IMR-90 (cell line): ENCODE measurements at places on chromosomes 7 and 10.

DNA sequence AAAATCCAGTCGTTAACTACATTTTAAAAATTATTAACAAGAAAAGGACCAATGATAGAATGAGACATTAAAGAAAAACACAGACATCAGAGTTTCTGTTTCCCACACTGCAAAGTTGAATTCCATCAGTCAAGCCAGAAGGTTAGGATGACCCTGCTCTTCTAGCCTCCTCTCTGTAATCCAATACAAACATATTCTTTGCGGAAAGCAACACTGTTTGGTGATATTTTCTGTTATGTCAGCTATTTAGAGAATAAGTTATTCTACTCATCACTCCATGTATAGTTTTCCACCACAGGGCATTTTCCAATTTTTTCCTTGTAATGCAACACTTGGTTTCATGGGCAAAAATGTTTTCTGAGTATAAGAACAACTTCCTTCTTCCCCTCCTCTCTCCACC lies 152.3 kb downstream of the EVX1 start:
- DNase-seq: no peak

GRCh38 chr7:117839507-117839906 lies 33.7 kb downstream of the CTTNBP2 start:
- no peak for DNase-seq

DNA sequence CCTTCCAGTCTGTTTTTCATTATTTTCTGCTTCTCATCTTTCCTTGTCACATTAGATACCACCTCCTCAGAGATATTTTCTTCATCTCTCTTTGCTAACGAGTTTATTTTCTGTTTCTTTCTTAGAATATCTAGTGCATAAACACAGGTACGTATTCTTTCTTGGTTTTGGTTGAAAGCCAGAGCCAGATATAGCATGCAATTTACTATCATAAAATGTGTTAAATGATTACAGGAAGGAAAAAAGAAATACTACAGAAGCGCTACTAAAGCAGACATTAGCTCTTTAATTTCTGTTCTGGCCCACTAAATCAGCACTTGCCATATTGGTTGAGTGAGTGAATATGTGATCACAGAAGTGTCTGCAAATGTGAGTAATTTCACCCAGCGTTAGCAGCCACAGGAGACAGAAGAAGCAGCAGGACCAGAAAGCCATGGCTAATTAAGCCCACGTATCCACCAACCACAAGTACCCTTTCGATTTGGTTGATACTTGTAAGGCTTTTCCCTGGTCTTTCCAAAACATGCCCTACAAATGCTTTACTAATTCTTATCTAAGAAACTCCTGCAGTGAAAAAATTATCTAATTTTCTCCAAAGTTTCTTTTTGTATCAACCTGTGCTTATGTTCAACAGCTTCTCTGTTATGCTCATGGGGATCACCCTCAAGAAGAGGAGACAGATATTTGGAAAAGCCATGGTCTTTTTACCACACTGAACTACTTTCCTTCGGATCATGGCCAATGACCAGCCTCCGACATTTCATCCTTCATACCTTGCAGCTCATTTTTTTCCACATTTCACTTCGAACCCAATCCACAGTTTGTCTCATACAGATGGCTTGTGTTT lies 23.1 kb upstream of the MACC1 start:
- DNase-seq: no peak

DNA sequence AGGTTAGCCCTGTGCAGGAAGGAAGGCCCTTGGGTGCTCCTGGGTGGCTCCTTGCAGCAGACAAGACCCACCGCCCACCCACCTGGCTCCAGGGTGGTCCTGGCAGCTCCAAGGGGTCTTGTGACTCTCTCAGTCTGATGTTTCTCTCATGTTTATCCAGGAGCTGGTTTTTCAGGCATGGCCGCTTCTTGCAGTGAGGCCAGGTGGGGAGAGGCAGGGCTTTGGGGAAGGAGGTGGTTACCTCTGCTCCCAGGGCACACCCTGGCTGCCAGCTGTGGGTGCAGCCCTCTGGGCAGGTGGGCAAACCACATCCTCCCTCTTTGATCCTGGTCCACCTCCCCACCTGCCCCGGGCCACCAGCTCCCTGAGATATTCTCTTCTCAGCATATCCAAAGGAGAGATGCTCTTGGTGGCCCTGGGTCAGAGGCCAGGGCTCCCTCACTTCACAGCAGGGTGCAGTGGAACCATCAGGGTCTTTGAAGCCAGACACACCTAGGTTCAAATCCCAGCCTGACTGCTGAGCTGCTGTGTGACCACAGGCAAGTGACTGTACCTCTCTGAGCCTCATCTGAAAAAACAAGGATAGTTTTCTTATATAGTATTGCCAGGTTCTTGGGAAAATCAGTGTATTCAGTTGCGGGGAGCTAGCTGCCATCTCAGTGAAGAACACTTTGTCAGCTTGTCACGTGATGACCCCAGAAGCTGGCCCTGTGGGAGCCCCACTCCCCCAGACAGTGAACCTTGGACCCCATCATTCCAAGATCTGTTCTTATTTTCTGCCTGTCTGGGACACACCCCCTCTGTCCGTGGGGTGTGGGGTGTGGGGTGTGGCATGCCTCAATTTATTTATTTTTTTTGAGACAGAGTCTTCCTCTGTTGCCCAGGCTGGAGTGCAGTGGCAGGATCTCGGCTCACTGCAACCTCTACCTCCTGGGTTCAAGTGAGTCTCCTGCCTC lies 11.5 kb downstream of the GTF2IRD1 start:
- DNase-seq: no peak

DNA sequence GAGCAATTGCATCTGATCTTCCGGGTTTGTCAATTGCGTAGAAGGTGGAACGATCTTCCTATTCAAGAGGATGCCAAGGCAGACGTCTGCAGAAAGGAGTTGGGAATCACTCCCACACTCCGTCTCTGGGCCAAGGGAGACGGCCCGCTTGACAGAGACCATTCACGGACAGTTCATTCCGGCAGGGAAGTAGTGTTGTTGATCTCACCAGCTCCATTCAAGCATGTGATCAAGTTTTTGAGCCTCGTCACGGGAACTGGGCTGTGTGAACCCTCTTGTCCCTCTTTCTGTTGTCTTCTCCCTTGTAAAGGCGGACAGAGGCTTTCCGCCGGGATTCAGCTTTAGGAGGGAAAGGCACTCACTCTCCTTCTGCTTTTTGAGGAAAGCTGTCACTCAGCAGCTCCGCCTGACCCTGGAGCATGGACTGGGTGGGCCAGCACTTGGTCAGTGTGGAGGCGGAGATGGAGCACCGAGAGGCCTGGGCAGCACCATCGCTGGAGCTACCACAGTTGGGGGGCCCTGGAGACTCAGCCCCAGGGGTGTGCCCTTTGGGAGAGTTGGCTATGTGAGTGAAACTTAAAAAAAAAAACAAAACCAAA lies 44.9 kb downstream of the SPDYE5 start:
- DNase-seq: no peak

DNA sequence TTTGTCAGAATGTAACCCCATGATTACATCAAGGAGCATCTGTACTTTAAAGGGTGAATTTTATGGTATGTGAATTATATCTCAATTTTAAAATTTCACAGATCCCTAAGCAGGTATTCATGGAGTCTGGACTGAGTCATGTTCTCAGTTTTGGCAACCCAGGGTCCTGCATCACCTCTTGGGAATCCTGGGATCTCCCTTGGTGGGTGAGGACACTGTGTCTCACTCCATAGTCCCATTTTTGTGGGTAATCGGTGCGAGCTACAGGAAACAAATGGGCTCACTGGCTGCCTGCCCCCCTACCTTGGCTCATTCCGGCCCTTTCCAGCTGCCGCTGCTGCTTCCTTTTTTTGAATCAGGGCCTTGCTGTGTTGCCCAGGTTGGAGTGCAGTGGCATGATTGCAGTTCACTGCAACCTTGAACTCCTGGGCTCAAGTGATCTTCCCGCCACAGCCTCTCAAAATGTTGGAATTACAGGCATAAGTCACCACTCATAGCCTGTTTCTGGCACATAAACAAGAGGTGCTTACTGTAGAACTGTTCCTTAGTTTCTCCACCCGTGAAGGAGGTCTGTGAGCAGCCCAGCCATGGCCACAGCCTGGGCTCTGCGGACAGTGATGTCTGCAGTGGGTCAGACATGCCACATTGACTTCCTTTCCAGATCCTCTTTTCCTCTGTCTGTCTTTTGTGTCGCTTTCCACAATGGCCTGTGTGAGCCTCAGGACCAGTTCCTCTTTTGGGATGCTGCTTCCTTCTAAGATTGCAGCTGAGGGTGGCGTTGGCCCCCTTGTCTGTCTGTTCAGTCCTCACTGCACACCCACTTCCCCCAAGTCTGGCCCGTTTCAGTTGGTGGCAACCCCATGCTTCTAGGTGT lies 14.5 kb downstream of the PALD1 start:
- peak; percentile 30 for DNase-seq

GRCh38 chr7:24917510-24918239 lies 62.3 kb downstream of the OSBPL3 start:
- DNase-seq: peak; percentile 90

- DNase-seq: no peak
Observed at GRCh38 chr7:138868711-138869110, 70.7 kb upstream of the ATP6V0A4 start.

- peak; percentile 19 for DNase-seq
Observed at GRCh38 chr10:74419958-74420375, 268.9 kb downstream of the ADK start.

- no peak for DNase-seq
Observed at GRCh38 chr10:63866747-63867140, 345.5 kb downstream of the REEP3 start.

- peak; percentile 25 for DNase-seq
Observed at GRCh38 chr7:45888185-45888992, at the start of gene IGFBP1. TSS of gene IGFBP1 (plus strand) at chr7:45888488. CDS start at chr7:45888653, 165 bp downstream.

DNA sequence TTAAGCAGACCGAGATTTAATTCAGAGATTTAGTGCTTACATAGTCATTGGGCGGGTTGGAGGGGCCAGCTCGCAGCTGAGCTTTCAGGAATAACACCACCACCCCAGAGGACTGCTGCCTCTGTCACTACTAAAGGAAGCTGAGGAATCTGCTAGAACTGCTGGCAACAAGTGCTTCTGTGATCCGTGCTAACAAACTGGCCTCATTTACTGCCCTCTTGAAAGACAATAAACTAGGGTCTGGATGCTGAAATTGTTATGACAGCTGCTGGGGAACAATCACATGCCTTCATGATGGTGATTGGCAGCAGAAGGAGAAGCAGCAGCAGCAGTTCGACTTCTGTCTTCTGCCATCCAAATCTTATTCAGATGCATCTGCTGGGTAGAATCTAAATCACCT lies 285.5 kb upstream of the TAC1 start:
- DNase-seq: no peak

- DNase-seq: peak; percentile 88
Observed at GRCh38 chr7:23020742-23021401, 6.9 kb upstream of the HYCC1 start.

GRCh38 chr10:122508021-122508420 lies 46.7 kb downstream of the HTRA1 start:
- DNase-seq: no peak

DNA sequence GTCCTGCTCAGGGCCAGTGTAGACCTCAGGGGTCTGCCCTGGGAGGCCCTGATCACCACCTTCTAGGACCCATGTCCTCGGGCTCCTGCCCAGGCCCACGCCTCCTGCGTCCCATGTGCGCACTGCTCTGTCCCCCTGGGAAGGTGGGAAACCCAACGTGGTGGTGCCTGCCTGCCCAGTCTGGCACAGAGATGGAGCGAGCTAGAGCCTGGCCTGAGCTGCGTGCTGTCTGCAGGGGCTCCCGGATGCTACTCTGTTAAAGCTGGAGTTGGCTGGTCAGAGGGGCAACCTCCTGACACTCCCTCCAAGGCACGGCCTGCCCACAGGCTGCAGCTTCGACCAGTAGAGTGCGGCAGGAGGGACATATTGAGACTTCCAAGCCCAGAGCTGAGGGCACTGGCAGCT lies 171.7 kb downstream of the DNAJB6 start:
- DNase-seq: no peak

GRCh38 chr7:8753355-8753754 lies 319.9 kb downstream of the NXPH1 start:
- DNase-seq: no peak

GRCh38 chr10:88865281-88865876 lies 13.7 kb upstream of the ANKRD22 start:
- DNase-seq: no peak

- no peak for DNase-seq
Observed at GRCh38 chr10:107728807-107729206, 564.3 kb upstream of the SORCS1 start.

GRCh38 chr7:128425850-128426249 lies 16.1 kb upstream of the IMPDH1 start:
- DNase-seq: peak; percentile 52

DNA sequence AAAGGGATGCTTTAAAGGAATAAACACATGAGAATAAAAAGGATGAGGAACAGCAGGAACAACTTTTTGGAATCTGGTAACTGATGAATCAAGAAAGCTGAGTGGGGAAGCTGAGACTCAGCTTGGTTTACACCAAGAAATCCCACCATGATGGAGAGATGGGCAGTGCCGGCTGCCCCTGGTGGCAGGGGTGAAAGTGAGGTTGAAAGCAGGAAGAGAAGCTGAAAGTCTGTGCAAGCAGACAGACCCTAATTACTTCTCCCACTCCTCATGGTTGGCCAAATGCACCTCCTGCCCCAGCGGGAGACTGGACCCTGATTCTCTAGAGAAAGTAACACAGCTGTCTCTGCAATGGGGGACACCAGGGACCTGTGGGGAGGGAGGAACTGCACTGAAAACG lies 57.6 kb upstream of the NANOS1 start:
- DNase-seq: no peak

GRCh38 chr10:123392182-123392963 lies 238.2 kb downstream of the BUB3 start:
- DNase-seq: no peak

DNA sequence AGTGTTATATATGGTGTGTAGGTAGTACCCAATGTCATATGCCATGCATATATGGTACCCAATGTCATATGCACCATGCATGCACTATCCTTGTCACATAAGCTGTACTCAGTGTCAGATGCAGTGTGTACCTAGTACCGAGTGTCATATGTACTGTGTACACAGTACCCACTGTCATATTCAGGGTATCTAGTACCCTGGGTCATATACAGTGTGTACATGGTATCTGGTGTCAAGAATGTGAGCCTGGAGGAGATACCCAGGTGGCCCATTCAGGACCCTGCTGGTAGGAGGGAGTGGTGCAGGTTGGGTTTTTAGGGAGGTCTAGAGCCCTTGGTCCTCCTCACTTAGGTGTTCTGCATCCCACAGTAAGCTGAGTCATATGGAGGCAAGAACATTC lies 1.8 kb downstream of the ZMYND11 start:
- peak; percentile 7 for DNase-seq

GRCh38 chr7:40582539-40582938 lies 447.7 kb downstream of the SUGCT start:
- DNase-seq: no peak

DNA sequence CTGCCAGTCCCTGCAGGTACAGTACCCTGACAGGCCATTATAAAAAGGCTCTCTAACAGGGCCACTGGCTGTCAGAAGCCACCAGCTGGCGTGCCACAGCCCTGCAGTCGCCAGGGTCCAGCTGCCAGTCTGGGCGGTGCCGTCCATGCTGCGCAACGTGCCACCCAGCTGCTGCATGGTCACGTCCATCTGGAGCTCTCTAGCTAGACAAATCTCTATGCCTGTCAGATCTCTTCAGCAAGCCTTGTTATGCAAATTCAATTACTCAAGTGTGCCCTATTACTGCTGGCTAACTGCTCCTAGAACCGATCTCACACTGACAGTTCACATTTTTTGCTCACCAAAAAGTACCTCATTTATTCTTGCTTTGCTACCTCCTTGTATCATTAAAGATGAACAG lies 75.9 kb downstream of the HIBADH start:
- no peak for DNase-seq
